ENCODE measurements at places on chromosomes 4 and X. TPM values are rescaled to one million over a fixed set of nuclear protein-coding genes. Genes with fewer than 3 reads are reported as not detected.

The STPG2 gene
- total RNA-seq = not detected

The RELL1 gene
- 90.9 TPM for total RNA-seq

The TCEAL3 gene
- 24.1 TPM for total RNA-seq

DNA sequence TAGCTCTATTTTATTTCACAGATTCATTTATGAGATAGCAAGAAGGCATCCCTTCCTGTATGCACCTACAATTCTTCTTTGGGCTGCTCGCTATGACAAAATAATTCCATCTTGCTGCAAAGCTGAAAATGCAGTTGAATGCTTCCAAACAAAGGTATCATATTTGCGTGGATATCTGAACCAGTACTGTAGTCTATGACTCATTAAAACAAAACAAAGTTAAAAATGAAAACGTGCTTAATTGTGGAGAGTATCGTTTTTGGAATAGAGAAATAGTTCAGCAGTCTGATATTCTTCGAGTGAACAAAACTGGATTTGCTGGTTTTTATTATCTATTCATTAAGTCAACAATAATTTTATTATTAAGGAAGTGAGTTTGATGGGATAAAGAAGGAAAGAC, 6.3 kb downstream of the AFP start:
- H3K4me1 ChIP-seq = peaks cover 4% of the 10 kb centered on the region
- no peaks in the 10 kb centered on the region for H3K27me3 ChIP-seq
- no peak overlapping the region for H3K27ac ChIP-seq

GRCh38 chrX:66014556-66014955, 25.3 kb downstream of the VSIG4 start:
- H3K27me3 ChIP-seq = no peaks in the 10 kb centered on the region
- no peaks in the 10 kb centered on the region for H3K36me3 ChIP-seq
- H3K4me3 ChIP-seq = no peak overlapping the region

DNA sequence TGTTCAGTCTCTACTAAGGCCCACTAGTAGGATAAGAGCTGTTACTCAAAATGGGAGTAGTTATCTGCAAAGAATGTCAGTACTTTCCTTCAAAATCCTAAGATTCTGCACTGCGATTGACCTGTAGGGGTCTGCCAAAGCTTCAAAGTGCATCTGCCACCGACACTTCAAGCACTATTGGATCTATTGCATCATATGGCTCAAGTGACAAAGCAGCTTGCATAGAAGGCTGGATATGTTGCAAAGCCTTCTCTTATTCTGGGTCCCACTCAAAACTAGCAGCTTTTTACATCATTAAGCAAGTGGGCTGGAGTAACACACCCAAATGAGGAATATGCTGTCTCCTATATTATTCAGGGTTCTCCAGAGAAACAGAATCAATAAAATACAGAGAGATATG, 115.4 kb upstream of the EMCN start:
- H3K4me1 ChIP-seq = no peaks in the 10 kb centered on the region
- no peak overlapping the region for H3K4me3 ChIP-seq

DNA sequence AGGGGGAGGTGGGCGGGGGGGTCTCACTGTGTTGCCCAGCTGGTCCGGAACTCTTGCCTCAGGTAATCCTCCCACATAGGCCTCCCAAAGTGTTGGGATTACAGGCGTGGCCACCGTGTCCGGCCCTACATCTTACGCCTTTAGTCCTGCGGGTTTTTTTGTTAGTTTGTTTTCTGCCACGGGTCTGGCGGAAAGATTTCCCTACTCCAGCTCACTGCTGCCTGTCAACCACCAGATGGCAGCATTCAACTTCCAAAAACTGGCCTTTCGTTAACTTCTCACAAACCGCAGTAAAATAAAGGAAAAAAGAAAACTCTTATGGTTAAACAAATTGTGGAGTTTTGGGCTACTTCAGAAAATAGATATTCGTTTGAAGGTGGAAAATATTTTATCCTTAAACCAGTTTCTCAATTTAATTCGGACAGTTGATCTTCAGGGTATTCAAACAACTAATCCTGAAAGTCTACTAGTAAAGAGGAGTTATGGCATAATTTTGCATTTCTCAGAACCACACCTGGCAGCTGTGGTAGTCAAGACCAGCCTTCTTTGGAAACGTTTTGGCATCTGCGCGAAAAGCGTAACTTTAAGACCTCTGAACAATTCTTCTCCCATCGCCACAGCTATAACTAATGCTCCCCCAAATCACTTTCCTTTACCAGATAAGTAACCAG, 41.1 kb downstream of the LUZP4 start:
- H3K4me3 ChIP-seq = no peak overlapping the region
- DNase-seq = peak; percentile 78
- H3K36me3 ChIP-seq = no peaks in the 10 kb centered on the region
- peaks cover 10% of the 10 kb centered on the region for H3K4me1 ChIP-seq

DNA sequence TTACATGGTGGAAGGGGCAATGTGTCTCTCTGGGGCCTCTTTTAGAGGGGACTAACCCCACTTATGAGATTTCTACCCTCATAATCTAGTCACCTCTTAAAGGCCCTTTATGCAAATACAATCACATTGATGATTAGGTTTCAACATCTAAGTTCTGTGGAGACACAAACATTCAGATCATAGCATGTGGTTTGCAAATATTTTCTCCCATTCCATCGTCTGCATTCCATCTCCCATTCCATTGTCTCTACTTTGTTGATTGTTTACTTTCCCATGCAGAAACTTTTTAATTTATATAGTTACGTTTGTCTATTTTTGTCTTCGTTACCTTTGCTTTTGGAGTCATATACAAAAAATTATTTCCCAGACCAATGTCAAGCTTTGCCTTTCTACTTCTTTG, 927.5 kb upstream of the INTU start:
- H3K4me3 ChIP-seq = no peak overlapping the region
- peak overlapping the region; percentile 8 for H3K27ac ChIP-seq
- peaks cover 7% of the 10 kb centered on the region for H3K4me1 ChIP-seq

DNA sequence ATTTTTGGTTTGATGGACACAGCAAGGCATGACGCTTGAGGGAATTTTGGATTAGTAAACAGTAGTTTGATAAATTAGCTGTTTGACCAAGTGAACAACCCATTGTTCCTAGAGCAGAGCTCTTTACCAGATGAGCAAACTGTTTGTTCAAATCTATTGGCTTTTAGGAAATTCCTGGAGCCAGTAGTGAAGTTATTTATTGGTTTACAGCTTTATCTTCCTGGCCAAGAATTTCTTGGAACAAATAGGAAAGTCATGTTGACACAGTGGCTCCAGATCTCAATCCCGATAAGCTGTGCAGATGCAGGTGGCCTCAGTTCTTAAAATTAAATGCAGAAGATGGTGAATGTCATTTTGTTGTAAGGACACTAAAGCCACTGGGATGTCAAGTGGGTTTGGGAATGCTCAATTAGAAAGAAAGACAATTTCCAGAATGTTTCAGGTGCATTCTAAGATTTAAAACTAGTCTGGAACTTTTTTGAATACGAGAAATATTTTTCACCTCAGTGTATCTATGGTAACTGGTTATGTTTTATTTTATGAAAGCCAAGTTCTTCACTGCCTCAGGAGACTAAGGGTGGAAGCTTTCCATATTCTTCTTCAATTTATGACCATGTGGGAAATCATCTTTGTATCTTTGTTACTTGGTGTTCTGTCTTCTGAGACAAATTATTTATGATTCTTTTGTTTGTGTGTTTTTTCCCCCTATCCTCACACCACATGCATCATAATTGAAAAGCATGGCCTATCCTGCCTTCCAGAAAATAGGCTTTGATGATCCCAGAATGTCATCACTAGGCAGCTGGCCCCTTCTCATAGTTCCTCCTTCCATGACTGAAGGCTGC, 554.5 kb downstream of the STIM2 start:
- no peaks in the 10 kb centered on the region for H3K36me3 ChIP-seq
- no peaks in the 10 kb centered on the region for H3K4me1 ChIP-seq
- H3K4me3 ChIP-seq = no peak overlapping the region
- H3K27ac ChIP-seq = no peak overlapping the region
- DNase-seq = no peak

- peak overlapping the region; percentile 97 for H3K27ac ChIP-seq
- H3K4me3 ChIP-seq = peak overlapping the region; percentile 69
- peaks cover 18% of the 10 kb centered on the region for H3K4me1 ChIP-seq
- H3K27me3 ChIP-seq = no peaks in the 10 kb centered on the region
Observed at GRCh38 chrX:24148121-24148520, 1.4 kb upstream of the ZFX start.

DNA sequence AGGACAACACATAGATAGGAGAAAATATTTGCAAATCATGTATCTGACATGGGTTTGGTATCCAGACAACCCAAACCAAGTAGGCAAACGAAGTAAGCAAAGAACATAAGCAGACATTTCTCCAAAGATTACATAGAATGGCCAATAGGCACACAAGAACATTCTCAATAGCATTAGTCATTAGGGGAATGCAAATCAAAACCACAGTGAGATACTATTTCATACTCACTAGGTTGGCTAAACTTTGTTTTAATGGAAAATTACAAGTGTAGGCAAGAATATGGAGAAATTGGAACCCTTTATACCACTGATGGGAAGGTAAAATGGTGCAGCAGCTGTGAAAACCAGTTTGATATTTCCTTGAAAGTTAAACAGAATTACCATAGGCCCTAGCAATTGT, 74.7 kb downstream of the CHRNA9 start:
- no peaks in the 10 kb centered on the region for H3K36me3 ChIP-seq
- no peak overlapping the region for H3K27ac ChIP-seq
- no peaks in the 10 kb centered on the region for H3K27me3 ChIP-seq
- H3K4me1 ChIP-seq = peaks cover 8% of the 10 kb centered on the region
- DNase-seq = no peak
